Ammon's horn (tissue), 1 donor: ENCODE measurements at places on chromosomes 16 and 17.

- peak; percentile 90 for DNase-seq
These were observed 4.4 kb upstream of the MAP2K3 start for GRCh38 chr17:21280081-21280518.

DNA sequence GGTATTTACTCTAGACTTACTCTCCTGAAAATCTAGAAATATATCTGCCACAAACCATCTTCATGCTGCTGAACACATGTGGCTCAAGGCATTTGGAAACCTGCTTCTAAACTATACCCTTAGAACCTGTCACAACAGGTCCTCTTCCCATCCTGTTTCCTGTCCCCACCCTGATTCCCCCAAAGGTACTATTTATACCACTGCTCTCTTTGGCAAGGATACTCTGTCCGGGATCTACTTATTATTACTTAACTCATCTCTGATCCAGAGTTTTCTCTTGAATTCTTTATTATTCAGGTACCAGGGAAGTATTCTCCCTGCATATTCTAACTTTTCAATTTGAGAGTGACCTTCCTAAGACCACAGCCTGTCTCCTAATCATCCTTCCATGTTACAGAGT is 33.4 kb downstream of the TRAF4 start:
- DNase-seq: no peak

GRCh38 chr17:28501421-28502284 is 4.5 kb upstream of the FOXN1 start:
- no peak for DNase-seq

DNA sequence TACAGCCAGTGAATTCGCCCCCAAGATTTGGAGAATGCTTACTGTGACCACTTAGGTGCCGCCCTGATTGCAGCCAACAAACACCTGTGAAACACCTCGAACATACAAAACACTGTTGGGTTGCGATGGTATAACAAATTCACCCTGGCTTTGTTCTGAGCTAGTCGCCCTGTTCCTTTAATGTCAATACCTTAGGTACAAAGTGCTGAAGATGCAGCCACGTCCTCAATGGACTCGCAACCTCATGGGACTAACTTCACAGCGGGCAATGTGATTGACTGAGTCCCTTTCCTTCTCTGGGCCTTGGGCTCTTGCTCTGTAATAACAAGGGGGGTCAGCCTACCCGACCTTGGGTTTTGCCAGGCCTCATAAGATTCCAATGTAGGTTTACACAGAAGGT is 28.9 kb upstream of the GOSR2 start:
- DNase-seq: no peak

GRCh38 chr16:69589434-69590269 is 23.9 kb downstream of the NFAT5 start:
- DNase-seq: no peak

DNA sequence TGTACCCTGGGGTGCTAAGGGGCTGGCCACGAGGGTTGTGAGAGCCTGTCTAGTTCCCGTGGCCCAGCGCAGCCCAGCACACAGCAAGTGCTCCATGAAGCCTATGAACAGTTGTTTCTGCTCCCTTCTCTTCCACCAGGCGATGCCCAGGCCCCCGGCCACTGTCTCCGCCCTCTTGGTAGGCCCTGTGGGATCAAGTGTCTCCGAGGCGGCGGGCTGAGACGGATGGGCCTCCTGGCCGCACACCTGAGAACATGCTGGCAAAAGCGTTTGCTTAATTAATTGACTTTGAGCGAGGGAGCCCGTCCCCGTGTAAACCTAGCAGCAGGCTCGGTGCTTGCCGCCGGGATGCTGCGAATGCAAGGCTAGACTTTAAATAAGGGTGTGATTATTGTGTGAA is 129.7 kb upstream of the GSE1 start:
- no peak for DNase-seq

DNA sequence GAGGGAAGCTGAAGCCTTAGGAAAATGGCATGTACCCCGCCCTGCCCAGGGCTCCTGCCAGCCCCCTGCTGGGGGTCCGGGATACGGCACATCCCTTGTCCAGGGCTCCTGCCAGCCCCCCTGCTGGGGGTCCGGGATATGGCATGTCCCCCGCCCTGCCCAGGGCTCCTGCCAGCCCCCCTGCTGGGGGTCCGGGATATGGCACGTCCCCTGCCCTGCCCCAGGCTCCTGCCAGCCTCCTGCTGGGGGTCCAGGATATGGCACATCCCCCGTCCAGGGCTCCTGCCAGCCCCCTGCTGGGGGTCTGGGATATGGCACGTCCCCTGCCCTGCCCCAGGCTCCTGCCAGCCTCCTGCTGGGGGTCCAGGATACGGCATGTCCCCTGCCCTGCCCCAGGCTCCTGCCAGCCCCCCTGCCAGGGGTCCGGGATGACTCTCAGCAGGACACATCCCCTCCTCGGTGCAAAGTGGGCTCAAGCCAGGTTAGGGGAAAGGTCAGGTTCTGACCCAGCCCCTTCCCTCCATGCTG is 43.2 kb downstream of the RPH3AL start:
- no peak for DNase-seq

- DNase-seq: peak; percentile 48
These were observed 41.8 kb upstream of the AMZ2 start for GRCh38 chr17:68205808-68206720.

DNA sequence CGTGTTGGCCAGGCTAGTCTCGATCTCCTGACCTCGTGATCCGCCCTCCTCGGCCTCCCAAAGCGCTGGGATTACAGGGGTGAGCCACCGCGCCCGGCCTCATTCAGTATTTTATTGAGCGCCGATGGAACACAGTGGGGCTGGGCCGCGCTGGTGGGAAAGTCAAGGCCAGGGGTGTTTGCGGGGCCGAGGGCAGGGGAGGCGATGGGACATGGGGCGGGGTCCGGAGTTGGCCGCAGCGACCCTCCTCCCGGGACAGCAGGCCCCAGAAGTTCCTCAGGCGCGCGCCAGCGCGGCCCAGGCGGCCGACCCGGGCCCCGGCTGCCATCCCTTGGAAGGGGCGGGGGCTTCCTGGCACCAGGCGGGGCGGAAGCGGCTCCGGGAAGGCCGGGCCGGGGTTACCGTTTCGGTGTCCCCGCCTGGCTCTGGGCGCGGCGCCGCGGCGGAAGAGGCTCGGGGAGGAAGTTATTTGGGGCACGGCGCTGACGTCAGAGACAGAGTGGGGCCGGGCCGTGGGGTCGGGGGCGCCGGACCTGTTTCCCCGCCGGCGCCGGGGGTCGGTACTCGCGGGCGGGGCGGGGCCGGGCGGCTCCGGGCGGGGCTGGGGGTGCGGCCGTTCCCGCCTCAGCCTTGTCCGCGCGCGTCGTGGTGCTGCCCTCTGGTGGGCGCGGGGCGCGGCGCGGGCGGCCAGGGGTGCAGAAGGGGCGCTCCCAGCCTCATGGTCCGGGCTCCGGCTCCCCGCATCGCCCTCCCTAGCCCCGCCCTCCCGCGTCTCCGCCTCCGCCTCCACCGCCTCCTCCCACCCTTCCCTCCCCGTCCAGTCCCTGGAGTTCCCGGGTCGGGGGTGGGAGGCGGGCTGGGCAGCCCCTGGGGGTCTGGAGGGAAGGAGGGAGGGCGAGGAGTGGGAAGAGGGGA is 952 bp upstream of the PRSS27 start:
- DNase-seq: peak; percentile 78

DNA sequence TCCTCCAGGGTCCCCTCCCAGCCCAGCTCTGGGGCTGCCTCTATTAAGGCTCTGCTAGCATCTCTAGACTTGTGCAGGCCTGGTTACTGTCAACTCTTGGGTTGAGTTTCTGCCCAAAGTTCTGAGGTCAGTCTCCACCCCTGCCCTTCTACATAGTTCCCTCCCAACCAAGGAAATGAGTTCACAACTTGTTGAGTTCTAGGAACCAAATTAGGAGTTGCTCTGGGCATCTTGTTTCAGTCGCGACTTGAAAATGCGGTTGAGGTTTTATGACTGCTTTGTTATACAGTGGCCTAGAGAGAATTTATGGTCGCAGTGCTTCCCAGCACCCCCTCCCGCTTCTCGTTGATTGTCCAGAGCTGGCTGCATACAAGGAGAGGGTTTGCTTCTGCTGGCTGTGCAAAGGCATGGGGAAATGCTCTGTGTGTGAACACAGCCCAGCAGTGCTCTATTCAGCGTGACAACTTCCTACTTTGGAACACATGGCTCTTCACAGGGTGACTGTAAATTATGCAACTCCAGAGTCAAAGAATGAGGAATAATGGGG is 20.2 kb downstream of the GNAO1 start:
- DNase-seq: peak; percentile 46

DNA sequence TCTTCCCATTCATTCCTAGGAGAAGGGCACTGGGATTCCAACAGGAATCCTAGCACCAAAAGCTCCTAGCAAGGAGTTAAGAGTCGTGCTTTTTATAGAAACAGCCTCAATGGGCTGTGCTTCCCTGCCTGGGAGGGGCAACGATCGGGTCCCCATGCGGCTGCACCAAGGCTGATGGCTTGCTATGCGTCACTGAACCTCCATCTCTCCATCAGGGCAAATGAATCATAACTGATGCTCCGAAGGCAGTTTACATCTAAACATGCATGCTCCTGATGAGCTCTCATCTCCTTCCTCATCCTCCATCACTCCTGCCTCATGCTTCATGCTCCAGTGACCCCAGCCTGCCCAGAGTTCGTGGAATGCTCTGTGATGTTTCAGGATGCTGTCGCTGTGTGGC is 270.5 kb downstream of the FOXL1 start:
- no peak for DNase-seq

DNA sequence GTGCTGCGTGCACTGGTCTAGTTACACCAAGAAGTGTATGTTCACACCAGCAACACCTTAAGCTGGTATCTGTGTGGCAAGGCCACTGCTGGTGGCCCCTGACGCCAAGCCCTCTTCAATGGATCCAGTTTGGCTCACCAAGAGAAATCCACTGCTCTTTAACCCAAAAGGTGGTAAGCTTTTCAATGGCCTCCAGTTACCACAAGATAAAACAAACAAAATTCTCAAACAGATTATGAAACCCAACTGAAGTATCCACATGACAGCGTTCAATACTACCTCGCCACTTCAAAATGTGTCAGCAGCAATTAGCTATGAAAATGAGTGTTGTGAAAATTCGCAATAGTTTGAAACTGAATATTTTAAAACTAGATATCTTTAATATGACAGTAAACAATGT is 96.5 kb upstream of the AKTIP start:
- no peak for DNase-seq

DNA sequence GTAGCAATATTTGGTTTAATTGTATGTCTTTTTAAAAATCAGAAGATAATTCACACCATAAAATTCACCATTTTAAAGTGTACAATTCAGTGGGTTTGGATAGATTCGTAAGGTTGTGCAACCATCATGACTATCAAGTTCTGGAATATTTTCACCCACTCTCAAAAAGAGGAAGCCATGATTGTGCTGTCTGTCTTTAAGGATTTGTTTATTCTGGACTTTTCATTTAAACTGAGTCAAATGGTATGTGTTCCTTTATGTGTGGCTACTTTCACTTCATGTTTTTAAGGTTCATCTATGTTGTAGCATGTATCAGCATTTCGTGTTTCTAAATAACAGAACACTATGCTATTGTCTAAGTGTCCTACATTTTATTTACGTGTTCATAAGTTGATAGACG is 68.1 kb upstream of the CPHXL start:
- DNase-seq: no peak

- DNase-seq: no peak
These were observed 57.1 kb upstream of the ANKFN1 start for GRCh38 chr17:56096026-56096810.

DNA sequence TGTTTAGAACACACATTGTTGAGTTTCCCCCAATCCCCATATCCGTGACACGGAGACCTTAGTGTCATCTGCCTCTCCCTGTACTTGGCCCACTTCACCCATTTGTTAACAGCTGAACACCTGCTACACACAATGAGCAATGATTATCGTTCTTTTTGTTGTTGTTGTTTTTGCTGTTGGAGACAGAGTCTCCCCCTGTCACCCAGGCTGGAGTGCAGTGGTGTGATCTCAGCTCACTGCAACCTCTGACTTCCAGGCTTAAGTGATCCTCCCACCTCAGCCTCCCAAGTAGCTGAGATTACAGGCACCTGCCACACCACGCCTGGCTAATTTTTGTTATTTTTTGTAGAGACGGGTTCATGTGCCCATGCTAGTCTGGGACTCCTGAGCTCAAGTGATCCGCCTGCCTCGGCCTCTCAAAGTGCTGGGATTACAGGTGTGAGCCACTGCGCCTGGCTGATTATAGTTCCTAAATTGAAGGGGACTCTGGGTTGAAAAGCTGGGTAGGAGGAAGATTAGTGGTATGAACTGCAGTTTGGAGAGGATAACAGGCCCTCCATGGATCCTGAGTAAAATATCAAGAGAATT is 21.6 kb downstream of the NDE1 start:
- DNase-seq: no peak

DNA sequence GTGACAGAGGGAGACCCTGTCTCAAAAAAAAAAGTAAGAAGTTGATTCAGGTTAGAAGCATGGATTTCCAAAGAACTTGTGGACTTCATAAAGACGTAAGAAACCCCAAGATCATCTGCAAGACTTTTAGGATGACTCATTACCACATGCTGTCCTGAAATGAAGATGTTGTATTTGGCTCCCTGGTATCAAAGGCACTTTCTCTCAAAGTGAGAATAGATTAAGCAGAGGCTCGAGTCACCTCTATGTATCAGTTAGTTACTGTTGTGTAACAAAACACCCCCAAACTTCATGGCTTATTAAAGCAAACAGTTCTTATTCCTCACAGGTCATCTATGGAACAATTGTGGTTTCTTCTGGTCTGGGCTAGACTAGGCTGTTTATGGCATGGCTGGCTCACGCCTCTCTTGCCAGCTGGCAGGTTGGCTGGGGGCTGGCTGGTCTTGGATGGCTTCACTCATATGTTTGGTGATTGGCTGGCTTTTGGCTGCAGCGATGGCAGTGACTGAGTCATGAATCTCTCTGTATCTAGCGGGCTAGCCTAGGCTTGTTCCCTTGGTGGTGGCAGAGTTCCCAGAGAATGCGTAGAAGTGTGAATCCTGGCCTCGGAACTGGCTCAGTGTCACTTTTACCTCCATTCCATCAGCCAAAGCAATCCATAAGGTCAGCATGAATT is 60.4 kb upstream of the MSI2 start:
- no peak for DNase-seq

GRCh38 chr17:73952082-73952479 is 251.4 kb upstream of the RPL38 start:
- DNase-seq: peak; percentile 61

DNA sequence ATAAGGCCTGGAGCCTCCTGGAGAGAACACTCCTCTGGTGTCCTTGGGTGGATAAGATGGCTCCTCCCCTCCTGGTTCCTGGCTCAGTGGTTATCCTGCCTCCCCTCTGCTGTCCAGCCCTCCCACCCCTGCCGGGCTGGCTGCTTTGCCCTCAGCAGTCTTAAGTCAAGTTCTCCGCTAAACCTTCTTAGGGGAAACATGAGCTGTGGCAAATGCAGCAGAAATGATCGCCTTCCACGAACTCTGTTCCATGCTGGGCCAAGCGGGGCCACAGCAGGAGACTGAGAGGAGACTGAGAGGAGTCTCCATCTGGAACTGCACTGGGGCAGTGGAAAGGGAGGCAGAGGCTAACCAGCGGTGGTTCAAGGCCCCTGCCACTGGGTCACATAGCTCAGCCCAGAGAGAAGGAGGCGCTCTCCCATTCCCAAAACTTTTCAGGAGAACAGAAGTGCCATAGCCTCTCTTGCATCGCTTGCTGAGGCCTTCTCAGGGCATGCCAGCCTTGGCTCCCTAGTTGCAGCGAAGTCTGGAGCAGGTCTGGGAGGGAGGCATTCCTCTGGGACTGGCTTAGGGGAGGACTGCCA is 26.9 kb downstream of the TNS4 start:
- no peak for DNase-seq

GRCh38 chr16:75485230-75486013 is 9.8 kb downstream of the CHST6 start:
- DNase-seq: no peak

GRCh38 chr17:72575542-72576233 is 454.9 kb downstream of the SOX9 start:
- DNase-seq: no peak
